Left renal pelvis (tissue), 4 donors: ENCODE measurements at places on chromosomes 7 and 10. TPM values are rescaled to one million over a fixed set of nuclear protein-coding genes. Genes with fewer than 3 reads are reported as not detected.

Gene PLAC9
- polyA plus RNA-seq: 28.2 TPM

Gene ADRA2A
- 0.45 TPM for polyA plus RNA-seq

Gene OR2A1
- 1.5 TPM for polyA plus RNA-seq

Gene SDK1
- polyA plus RNA-seq: 4.0 TPM

DNA sequence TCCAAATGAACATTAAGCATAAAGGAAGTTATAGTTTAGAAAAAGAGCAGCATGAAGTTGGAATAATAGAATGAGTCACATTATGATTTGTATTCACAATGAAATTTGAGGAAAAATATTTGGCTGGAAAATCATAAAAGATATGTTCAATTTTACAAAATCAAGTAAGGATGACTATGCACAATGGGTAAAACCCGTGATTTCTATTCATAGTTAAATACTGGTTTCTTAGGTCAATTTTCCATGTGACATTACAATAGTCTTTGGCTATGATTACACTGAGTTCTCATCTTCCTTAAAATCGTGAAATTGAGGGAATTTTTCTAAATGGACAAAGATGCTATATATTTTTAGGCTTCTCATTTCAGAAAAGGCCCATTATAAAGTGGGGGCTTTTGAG lies 17.4 kb upstream of the CCDC172 start:
- DNase-seq: no peak

DNA sequence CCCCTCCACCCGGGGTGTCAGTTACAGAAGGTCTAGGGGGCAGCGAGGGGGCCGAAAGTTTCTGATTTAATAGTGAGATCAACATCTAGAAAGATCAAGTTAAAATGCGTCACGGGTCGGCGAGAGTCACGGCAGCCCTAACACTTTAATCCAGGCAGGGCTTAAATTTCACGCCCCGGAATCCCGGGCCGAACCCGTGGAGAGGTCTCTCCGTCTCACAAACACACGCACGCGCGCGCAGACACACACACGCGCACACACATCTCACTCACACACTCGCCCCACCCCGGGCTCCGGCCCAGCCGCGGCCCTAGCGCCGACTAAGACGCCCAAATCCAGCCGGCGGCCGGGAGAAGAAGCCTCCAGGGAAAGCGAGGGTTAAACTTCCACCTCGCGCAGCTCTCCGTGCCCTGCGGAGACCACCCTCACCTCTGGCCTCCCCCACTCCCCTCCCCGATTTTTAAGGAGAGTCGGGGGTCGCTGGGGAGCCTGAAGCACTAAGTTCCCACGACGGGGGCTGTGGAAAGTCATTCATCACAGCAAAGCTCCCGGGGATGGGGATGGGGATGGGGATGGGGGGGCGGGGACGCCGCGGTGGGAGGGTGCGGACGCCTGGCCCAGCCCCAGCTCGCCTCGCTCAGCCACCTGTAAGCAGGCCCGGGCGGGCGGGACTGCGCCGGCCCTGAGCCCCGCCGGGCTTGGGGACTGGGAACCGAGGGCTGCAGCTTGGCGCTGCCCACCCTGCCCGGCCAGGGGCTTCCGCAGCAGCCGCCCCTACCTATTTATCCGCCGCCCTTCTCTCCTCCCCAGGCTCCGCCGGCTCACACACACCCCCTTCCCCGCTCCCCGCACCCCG lies 1.6 kb downstream of the PDGFA start:
- DNase-seq: no peak

DNA sequence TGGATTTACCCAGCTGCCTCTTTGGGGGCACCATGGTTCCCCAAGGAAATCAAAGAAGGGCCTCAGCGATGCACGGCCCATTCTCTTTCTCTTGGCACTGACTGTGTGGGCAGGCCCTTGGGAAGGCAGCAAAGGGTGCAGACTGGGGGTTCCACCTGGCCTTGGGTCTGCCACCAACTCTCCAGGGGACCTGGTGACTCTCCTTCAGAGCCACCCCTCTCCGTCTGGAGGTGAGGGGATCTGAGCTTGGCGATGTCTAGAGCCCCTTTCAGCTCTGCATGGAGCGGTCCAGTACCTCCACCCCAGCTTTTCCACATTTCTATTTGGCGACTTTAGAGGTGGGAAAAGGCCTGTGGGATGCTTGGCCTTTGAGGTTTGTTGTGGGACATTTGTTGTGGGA lies 69.1 kb downstream of the C10orf120 start:
- no peak for DNase-seq

DNA sequence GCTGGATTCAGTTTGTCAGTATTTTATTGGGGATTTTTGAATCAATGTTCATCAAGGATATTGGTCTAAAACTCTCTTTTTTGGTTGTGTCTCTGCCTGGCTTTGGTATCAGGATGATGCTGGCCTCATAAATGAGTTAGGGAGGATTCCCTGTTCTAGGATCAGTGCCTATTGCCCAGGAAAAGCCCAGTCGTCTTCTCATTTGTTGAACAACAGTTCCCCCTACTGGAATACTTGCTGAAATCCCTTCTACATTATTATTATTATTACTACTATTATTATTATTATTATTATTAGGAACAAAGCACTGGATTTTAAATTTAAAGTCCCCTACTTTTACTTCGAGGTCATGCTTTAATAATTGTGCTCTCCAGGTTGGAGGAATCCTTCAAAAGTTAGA lies 528.9 kb downstream of the MAGI2 start:
- DNase-seq: no peak

DNA sequence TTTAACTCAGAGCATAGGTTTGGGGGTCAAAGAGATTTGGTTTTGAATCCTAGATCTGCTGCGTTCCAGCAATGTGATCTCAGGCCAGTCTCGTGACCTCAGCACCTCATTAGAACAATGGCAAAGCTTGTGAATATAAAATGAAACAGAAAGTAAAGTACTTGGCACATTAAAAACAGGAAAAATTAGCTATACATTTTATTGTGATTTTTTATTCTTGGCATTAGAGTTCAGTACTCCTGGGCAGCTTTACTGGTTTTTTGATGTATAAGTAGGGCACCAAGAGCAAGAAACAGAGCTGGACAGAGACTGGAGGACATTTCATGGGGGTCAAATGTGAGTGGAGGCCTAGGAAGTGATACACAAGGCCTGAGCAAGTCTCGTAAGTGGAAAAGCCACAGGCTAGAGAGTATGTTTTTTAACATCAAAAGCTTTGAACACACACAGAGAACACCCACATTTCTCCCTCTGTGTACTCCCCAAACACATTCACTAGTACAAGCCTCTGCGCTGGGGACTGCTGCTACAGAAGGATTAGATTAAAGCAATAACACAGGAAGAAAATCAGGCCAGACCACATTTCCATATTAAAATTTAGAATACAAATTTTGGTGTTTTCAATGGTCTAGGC lies 157.2 kb upstream of the SLC25A13 start:
- no peak for DNase-seq

DNA sequence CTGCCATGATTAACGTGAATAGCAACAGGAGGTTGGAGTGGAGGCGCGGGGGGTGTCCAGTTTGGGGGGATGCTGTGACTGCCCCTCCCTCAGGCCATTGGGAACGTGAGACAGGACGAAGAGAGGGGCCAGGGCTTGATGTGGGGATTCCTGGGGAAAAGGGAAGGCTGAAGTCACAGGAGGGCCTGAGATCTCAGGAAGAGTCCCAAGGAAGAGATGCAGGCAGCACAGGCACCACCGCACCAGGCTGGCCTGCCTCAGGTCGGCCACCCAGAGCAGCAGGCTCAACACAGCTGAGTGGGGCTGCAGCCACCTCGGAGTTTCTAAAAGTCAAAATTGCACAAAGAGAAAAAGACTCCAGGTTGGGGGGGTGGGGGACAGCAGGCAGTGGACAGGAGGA lies 86.7 kb downstream of the SLIT1 start:
- DNase-seq: no peak

Gene RSPH10B
- polyA plus RNA-seq: 0.60 TPM

DNA sequence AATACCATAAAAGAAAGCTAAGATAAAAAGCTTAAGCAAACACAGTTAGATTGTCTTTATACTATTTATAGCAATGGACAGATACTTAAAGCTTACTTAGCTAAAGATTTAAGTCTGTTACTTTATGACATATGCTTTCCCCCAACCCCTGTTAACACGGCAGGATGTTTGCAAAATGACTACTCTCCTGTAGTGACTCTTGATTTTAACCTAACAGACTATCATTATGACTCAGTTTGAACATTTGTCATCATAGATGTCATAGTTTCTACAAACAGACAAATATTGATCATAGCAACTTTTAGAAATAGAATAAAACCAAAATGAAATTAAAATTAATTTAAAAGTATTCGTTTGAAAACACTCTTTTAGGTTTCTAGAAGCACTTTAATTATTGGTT lies 7.8 kb upstream of the COMMD3 start:
- no peak for DNase-seq

GRCh38 chr10:121774404-121774803 lies 153.4 kb downstream of the ATE1 start:
- DNase-seq: no peak

DNA sequence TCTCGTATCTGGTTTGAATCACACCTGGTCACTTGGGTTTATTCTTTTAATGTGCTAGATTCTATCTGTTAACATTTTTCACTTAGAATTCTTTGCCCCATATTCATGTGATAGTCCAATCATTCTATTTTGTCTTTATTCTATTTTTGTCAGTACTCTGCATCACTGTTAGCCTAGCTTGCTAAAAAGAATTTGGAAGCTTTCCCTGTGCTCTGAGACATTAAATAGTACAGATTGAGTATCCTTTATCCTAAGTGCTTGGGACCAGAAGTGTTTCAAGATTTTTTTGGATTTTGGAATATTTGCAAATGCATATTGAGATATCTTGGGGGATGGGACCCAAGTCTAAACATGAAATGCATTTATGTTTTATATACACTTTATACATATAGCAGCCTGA lies 51.0 kb downstream of the RALA start:
- no peak for DNase-seq

Gene NEUROD6
- polyA plus RNA-seq: not detected

GRCh38 chr7:155830961-155831806 lies 18.9 kb upstream of the SHH start:
- no peak for DNase-seq

DNA sequence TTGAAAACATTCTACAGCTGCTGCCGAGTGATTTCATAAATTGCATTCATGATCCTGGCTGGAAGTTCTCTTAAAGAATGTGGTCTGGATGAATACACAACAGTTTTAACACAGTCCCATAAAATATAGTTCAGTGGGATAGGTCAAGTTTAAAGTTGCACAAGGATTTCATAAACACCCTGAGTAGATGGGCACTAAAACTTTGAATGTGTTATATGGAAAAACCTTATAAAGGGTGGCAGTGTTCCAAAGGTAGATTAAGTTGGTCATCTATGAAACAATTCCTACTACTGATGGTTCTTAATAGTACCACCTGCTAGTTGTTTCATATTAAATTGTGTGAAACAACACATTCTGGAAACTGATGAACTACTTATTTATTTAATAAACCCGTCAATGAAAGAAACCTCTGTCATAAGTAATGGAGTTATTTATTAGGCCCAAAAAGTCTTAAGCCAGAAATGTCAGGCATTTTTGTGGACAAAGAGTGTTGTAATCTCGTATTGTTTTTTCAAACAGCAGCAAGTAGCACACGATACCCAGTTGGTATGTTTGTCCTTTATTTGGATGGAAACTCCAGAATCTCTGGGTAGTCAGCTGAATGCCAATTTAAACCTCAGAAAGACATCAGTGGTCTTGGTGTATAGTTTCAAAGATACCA lies 14.3 kb upstream of the RPA3 start:
- DNase-seq: no peak

GRCh38 chr10:130026670-130027456 lies 62.8 kb upstream of the EBF3 start:
- DNase-seq: no peak

- no peak for DNase-seq
Measured at GRCh38 chr7:91098566-91098965, 165.7 kb upstream of the FZD1 start.

GRCh38 chr7:22333680-22334141 lies 23.2 kb downstream of the RAPGEF5 start:
- no peak for DNase-seq

Gene ZNF117
- 35.1 TPM for polyA plus RNA-seq

Gene UTF1
- not detected for polyA plus RNA-seq

Gene OR6B1
- not detected for polyA plus RNA-seq

GRCh38 chr10:11530806-11531205 lies 80.6 kb downstream of the USP6NL start:
- no peak for DNase-seq

Gene TOMM7
- 432 TPM for polyA plus RNA-seq

DNA sequence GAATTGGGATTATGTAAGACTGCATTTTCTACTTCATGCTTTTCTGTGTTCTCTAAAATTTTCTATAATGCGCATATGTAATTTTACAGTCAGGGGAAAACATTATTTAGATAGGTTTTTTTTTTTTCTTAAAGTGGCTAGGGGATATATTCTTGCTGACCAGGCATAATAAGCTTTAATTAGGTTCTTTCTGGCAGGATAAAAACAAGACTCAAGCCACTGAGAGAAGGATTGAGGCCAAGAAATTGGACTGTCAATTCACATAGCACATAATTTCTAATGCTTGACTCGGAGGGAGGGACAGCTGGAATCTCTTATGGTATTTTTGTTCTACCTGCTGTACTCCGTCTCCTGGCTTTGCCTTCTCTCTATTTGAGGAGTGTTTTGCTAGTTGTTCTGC lies 119.8 kb upstream of the NPVF start:
- DNase-seq: no peak

GRCh38 chr7:111771638-111772037 lies 209.3 kb upstream of the IMMP2L start:
- no peak for DNase-seq

DNA sequence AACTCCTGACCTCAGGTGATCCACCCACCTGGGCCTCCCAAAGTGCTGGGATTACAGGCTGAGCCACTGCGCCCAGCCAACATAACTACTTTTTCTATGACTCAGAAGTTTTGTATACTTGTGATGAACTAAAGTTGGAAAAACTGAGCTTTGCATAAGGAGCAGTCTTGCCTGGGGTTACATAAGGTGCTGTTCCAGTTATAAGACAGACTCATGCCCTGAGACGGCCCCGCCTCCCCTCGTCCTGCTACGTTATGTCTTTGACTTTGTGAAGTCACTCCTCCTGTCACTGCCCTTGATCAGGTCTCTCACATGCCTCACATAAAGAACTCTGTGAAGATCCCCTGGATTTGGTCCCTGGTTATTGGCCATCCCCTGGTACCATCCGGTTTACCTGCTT lies 40.4 kb upstream of the OPN4 start:
- DNase-seq: no peak

- no peak for DNase-seq
Measured at GRCh38 chr10:15374156-15374555, 3.1 kb upstream of the FAM171A1 start.

DNA sequence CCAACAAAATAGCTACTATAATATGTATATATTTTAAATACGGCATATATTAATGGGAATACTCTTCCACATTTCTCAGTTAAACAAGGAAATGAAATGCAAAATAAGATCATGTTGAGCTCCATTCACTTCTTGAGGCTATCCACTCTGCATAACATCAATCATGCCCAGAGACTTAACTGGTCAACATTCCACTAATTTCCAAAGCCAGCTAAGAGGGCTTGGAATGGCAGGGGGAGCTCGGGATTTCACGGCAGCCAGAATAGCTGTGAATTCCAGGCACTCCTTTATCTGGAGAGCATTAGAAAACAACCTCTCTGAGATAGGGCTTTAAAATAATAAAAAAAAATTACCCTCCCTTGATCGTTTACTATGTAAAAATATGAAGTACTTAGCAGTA lies 194.9 kb upstream of the CDCA7L start:
- DNase-seq: no peak

Gene STK31
- 0.38 TPM for polyA plus RNA-seq
